Activated T-helper 1 cell treated with anti-CD3 and anti-CD28 coated beads, Interleukin-2, amount 50 U/mL, for 16 hours (primary cell): ENCODE measurements at places on chromosomes 6 and 20.

GRCh38 chr6:123635144-123635543, 1.6 kb downstream of the TRDN start:
- DNase-seq, result no peak

DNA sequence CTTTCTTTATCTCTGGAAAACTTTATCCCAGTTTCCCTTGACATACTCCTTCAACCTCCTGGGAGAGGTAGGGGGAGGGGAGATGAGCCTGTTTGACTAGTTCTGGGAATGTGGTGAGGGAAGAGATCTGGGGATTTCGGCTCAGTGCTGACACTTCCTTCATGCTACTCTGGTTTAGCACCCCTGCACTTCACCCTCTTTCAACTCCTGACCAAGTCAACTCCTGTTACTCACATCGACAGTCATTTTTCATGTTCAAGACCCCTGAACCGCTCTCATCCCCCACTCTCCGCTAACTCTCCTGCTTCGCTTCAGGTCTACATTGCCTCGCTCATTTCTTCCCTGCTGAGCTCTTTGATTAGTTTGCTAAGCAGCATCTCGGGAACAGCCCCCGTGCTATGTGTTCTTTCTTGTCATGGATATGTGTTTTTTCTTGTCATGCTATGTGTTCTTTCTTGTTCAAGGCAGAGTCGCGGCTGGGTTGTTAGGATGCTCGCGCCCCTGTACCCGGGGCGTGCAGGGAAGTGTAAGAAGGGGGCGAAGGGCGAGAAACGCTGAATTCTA, 16.6 kb upstream of the TRIM27 start:
- DNase-seq, result no peak

DNA sequence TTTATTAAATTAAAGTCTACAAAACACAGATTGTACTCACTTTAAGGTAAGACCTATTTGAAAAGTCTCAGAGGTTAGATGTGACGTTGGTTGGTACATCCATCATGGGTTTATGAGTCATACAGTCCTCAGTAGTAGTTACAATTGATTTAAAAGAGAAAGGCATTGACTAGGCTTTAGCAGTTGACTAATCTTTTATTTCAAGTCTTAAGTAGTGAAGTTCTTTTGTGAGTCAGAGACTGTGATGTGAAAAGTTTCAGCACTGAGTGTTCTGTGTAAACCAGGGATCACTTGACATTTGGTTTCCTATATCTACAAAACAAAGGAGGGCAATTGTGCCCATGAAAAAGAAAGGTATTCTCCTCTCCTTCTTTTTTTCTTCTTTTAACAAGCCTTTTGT, 221.3 kb downstream of the GRIK2 start:
- DNase-seq, result no peak

- no peak for DNase-seq
These were observed 9.7 kb downstream of the MAP1LC3A start for GRCh38 chr20:34567892-34568865.

DNA sequence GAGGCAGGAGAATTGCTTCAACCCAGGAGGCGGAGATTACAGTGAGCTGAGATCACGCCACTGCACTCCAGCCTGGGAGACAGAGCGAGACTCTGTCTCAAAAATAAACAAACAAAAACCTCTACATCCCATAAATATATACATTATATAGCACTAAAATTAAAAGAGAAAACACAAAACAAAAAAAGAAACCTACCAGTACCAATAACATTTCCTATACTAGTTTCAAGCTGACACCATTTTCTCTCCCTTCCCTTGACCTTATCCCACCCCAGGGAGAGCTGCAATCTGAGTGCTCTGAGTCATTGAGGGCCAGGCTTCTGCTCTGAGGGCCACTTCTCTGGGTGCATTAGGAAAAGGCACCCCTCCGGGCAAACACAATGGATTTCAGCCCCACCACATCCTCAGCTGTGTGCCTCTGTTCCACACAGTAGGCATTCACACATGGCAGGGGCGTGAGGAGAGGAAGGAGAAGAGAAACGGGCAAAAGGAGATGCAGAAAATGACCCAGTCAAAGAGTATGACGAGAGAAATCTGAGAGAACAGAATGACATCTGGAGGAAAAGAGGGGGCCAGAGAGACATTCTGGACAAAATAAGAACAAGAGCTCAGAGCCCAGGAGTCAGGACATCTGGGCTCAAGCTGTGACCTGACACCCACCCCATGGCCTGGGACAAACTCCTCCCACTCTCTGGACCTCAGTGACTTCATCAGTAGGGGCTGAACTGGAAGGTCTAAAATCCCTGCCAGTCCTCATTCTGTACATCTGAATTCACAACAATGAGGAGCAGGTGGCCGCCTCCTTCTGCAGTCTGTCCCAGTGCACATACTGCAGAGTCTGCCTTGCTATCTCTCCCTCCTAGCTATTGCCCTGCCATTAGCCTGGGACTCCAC, 18.2 kb downstream of the TRIM26 start:
- no peak for DNase-seq

DNA sequence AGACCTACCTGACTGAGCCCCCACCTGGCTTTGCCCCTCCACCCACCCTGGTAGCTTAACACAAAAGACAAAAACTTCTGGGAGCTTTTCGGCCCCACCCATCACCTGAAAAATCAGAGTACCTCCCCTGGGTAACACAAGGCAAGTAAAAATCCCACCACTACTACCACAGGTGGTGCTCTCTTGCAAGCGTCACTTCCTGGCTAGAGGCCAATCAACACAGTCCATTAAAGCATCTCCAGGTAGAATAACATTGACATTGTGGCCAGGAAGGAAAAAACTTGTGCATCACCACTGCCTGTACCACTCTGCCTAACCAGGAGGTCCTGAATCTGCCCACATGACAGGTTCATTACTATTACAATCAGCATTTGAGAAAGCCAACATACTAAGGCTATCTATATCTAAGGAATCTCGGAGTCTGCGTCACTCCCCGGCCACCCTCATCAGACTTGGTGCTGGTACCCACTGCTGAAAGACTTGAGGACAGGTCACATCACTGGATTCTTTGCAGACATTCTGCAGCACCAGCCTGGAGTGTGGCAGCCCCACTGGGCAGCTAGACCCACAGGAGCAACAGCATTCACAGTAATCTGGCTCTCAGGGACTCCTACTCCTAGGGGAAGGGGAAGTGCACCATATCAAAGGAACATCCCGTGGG, 125.9 kb downstream of the CDK19 start:
- no peak for DNase-seq

DNA sequence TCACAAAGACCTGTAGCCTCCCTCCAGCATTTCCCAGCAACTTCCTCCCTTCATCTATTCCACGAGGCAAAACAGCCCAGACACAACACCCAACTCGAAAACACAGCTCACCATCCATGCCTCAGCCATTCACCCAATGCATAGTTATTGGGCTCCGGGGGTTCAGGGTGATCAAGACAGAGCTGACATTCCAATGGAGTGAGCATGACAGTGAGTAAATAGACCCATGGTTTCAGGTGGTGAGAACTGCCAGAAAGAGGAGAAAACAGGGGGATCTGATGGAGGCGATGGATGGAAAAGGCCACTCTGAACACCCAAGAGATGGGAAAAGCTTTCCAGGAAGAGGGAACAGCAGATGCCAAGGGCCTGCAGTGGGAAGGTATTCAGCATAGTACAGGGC, 5.9 kb downstream of the CASS4 start:
- no peak for DNase-seq

GRCh38 chr20:24445510-24446170, 23.8 kb upstream of the SYNDIG1 start:
- no peak for DNase-seq

DNA sequence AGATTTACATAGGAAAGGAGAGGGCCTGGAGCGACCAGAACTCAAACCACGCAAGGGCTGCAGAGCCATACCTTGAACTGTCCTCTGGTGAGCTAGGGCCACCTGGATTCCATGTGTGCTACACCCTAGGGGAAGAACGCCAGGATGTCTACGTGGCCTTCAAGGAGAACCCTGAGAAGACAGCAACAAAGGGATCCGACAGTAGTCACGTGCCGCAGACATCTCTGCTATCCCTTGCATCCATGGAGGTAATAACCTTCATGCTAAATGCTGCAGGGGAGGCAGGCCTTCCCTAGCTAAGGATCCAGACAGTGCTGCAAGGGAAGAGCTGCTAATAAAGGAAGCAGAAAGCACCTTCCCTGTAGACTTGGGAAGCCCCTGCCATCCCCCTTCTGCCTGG, 52.9 kb downstream of the NOL4L start:
- no peak for DNase-seq

DNA sequence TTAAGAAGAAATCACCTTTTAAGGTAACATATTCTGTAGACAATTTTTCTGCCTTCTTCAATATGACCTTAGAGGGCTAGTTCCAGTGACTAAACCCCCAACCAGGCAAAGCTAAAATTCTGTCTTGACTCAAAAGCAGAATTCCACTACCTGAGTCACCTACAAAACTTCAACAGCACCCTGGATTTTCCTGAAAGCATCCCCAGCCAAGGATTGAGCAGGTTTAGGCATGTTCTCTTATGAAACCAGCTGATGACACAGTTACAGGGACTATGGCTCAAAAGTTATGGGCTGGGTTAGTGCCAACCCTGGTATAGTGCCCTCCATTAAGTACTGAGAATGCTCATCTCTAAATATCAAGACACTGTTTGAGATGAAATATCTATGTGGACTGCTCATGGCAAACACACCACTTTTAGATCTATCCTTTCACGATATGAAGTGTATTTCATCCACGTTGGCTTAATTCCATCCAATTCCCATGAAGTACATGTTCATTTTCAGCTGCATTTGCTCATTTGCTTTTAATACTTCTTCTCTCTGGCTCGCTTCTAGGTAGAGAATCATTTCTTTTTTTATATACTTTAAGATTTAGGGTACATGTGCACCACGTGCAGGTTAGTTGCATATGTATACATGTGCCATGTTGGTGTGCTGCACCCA, 53.6 kb upstream of the TNFAIP3 start:
- DNase-seq, result no peak

GRCh38 chr6:137389150-137389704, 105.0 kb downstream of the OLIG3 start:
- peak; percentile 24 for DNase-seq

GRCh38 chr20:46639587-46639986, 11.7 kb downstream of the SLC13A3 start:
- DNase-seq, result no peak

- DNase-seq, result no peak
These were observed 54.6 kb downstream of the PPARD start for GRCh38 chr6:35396991-35397390.

GRCh38 chr6:148144917-148145521, 197.6 kb upstream of the SASH1 start:
- peak; percentile 13 for DNase-seq

DNA sequence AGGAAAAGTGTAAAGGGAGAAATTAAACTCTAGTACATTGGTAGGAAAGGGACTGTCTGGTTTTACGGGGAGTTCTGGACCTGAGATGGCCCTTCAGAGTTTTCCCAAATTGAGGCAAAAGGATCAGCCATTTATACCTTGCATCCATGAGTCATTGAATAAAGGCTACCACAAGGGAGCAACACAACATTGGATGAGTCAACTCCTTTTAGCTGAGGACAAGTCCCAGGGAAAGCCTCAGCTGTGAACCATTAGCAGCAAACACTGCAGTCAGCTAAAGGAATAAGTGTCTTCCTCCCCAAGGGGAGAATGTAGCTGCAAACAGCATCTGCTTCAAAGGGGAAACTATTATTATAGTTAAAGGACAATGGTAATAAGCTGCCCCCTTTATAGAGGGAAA, 468.7 kb upstream of the ID4 start:
- no peak for DNase-seq

DNA sequence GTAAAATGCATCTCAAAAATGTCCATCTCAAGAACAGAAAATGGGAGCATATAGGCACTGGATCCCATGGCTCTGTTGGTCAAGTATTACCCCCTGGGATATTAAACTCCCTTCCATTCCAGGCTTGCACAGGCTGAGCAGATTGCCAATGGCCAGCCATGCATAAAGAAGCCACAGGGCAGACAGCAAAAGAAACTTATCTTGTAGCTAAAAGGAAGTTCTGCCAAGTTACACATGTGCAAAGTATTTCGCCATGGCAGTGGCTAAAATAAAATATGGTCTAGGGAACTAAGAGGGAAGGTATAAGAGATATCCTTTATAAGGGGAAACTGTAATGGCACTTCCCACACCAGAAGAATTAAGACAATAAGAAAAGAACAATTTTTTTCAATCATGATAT, 415.6 kb upstream of the BTBD3 start:
- no peak for DNase-seq

DNA sequence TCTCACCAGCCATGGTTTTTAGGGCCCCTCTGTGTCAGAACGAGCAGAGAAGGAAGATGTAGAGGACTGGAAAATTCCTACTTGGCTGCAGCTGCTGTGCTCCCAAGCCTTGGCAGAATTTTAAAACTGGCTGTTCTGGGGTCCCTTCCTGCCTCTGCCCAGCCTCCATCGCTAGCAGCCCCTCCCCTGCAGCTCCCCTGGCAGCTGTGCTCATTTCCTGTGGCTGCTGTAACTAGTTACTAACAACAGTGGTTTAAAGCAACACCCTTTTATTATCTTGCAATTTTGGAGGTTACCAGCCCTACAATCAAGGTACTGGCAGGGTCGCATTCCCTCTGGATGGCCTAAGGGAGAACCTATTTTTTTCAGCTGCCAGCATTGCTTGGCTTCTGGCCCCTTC, 3.7 kb upstream of the CST11 start:
- no peak for DNase-seq

DNA sequence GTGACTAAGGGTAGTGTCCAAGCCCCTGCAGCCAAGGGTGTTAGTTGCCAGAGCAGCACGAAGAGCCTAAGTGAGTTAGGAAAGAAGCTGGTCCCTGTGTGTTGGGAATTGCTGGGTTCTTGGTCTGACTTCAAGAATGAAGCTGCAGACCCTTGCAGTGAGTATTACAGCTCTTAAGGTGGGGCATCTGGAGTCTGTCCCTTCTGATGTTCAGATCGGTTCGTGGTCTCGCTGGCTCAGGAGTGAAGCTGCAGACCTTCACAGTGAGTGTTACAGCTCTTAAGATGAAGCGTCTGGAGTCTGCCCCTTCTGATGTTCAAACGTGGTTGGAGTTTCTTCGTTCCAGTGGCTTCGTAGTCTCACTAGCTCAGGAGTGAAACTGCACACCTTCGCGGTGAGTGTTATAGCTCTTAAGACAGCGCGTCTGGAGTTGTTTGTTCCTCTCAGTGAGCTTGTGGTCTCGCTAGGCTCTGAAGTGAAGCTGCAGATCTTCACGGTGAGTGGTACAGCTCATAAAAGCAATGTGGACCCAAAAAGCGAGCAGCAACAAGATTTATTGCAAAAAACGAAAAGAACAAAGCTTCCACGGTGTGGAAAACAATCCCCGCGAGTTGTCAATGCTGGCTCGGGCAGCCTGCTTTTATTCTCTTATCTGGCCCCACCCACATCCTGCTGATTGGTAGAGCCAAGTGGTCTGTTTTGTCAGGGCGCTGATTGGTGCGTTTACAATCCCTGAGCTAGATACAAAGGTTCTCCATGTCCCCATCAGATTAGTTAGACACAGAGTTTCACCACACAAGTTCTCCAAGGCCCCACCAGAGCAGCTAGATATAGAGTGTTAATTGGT, 31.8 kb downstream of the PXDC1 start:
- DNase-seq, result no peak

DNA sequence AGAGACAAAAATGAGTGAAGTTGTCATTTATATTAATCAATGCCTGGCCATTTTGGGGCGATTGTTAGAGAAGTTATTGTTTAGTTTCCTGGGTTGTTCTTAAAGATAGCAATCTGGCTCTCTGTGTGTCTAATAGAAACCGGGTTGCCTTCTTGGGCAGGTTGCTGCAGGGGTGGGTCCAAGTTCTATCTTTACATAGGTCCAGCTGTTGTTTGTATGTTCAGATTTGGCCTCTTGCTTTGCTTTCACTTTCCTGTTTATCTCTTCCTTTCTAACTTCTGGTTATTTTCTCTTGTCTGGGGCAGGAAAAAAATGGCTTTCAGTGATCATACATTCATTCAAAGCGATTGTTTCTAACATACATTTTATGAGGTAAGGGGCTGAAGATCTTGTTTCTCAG, 128.4 kb upstream of the NOX3 start:
- DNase-seq, result no peak
